ENCODE measurements at places on chromosomes 11 and 22.

- DNase-seq = no peak
These were observed 30.8 kb downstream of the CCDC90B start for GRCh38 chr11:83255366-83255765.

- DNase-seq = no peak
These were observed 16.3 kb upstream of the SEC14L3 start for GRCh38 chr22:30488121-30488520.

- no peak for DNase-seq
These were observed 859 bp downstream of the RPS6KB2 start for GRCh38 chr11:67429038-67429668.

DNA sequence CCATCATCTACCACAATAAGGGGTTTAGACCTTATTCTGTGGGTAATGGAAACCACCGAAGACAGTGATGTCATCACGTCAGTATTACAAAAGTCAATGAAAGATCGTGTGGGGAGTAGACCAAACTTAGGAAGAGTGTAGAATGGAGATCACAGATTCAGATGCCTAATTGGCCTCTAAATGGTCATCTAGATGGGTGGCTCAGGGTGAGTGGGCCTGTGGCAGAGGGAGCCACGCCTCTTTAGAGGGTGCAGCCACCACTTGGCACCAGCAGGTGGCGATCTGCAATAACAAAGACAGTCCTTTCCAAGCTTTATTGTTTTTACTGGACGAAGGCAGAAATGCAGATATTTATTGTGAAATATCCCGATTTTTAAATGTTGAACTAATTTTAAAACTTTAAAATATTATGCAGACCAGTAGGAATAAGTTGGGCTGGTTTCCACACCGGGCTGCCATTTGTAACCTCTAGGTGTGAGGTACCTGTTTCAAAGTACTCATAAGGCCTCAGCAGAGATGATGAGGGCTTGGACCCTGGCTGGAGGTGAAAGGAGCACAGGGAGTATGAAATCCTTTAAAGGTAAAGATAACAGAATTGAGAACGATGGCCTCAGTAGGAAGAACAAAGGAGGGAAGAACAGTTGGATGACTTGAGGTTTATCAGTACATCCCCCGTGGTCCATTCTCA lies 222.0 kb downstream of the DBX1 start:
- peak; percentile 86 for DNase-seq

- DNase-seq = no peak
These were observed 10.2 kb upstream of the ADORA2A start for GRCh38 chr22:24417200-24417599.

GRCh38 chr11:48036011-48036410 lies 55.7 kb downstream of the PTPRJ start:
- no peak for DNase-seq

DNA sequence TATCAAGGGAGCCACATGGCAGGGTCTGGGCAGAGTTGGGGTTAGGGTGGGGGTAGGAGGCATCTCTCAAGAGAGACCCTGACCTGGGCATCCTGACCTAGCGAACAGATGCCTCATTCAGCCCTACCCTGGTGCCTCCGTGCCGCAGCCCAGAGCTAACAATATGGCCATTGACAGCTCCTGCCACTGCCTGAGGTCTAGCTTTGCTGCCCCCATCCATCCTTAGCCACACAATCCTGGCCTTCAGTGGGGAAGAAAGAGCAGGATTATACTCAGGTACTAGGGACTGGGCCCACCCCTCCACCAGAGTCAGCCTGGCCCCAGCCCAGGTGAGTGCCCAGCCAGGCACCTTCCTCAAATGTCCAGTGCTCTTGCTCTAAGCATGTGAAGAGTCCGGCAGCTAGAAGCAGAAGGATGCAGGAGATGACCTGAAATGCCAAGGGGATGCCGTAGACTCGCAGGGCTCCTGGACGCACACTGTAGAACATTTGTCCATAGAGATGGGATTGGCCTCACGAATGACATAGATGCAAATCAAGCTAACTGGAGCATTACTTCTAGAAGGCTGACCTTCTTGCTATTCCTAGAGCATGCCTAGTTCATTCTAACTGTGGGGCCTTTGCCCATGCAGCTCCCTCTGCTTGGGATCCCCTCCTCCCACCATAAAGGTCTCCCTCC lies 13.3 kb upstream of the SERPINH1 start:
- DNase-seq = no peak

GRCh38 chr11:104369761-104370160 lies 205.8 kb upstream of the PDGFD start:
- no peak for DNase-seq

DNA sequence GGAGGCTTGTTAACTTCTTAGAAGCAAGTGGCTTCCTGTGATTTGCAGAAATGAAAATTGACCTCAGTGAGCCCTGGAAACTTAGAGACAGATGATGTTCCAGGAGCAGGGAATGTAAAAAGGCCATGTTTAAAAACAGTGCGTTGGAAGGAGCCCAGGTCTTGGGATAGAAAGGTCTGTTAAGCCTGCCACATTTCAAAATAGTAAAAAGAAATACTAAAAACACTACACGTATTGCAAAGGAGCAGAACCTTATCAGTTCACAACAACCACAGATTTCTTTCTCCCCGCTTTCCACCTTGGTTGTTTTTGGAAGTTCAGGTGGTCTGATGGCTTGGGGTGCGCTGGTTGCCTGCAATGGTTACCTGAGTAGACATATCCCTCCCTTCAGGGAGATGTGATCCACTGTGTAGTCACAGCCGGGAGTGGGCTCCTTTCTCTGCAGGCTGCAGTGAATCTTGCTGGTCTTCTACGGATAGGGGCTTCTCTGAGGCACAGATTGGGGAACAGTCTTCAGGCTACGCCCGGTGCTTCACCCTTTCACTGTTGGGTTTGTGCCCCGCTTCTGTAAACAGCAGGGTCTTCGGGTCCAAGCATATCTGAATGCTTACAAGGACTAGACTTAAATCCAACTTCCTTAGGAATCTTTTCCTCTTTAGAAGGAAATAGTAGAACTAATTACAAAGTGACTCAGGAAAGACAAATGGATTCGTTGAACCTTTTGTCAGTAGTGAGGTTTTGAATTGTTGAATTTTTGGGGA lies 1.9 kb downstream of the TEAD1 start:
- peak; percentile 41 for DNase-seq

DNA sequence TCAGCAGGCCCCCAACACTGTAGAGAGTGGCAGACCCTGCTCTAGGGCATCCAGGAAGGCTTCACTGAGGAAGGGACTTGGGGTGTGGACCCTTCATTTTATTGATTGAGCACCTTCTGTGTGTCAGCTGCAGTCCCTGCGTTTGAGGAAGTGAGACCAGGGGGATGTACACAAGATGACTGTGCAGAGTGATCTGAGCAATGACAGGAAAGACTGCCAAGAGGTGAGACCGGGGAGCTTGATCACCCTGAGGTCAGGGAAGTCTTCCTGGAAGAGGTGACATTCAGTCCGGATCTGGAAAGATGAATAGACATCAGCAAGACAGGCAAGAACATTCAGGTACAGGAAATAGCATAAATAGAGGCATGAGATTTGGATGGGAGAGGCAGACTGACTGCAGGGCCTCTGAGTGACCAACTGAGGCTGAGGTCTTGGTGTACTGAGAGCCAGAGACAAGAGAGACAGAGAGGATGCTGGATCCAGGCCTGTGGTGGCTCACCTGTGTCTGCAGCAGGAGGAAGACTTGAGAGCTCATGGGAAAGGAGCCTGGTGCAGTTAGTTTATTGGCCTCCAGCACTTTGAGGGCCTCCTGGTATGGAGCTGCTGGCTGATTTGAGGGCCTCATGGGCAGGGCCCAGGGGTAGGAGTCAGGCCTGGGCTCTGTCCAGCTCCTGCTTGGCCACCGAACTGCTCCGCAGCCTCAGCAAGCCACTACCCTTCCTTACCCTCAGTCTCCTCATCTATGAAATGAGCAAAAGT lies 5.2 kb downstream of the DGAT2 start:
- DNase-seq = no peak

DNA sequence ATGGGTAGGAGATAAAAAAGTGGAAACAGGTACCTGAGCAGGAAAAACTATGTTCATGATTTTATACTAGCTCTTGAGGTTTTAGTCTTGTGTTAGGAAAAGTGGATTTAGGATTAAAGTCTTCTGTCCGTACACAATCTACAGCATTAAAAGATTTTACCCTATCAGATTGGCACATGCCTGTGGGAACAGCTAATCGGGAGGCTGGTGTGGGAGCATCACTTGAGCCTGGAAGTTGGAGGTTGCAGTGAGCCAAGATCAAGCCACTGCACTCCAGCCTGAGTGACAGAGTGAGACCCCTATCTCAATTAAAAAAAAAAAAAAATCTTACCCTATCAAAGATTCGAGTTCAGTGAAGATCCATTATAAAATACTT lies 12.2 kb upstream of the CRKL start:
- DNase-seq = no peak

- DNase-seq = no peak
These were observed 51.3 kb upstream of the CADM1 start for GRCh38 chr11:115555336-115556090.

DNA sequence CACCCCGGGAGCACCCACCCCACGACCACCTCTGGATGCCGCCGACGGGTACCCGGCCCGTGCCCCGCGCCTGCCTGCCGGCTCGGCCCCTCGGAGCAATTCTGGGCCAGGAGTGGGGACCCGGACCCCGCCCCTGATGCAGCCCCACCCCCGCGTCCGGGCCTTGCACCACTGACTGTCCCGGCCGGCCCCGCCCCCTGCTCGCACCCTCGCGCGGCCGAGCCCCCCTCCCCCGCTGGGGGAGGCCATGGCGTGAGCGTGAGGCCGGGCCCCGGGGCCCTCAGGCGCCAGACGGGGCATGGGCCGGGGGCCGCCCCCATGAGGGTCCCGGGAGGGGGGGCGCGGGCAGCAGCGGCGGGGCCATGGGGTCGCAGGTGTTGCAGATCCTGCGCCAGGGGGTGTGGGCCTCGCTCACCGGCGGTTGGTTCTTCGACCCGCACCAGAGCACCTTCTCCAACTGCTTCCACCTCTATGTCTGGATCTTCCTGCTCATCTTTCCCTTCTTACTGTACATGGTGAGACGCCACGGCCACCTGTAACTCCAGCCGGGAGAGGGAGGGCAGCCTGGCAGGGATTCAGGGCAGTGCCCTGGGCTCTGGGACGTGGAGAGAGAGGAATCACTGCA lies 486 bp downstream of the PCNX3 start:
- DNase-seq = no peak

DNA sequence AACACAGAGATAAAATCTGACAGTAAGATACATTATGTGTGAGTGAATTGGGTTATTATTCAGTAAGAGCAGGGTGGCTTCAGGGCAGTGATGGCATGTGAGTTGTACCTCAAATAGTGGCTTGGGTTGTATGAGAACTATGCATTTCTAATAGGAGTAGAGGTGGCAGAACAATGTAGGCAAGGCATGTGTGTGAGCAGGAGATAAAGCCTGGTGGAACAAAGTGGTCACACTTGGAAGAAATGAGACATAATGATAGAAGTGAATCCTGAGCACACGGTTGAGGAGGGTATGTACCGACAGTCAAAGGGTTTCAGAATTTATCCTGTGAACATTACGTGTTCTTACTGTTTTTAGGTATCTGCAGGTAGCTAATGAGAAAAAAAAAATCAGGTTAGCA lies 159.3 kb downstream of the CASP12 start:
- no peak for DNase-seq

- no peak for DNase-seq
These were observed 311.0 kb downstream of the BUD13 start for GRCh38 chr11:116461789-116462188.

DNA sequence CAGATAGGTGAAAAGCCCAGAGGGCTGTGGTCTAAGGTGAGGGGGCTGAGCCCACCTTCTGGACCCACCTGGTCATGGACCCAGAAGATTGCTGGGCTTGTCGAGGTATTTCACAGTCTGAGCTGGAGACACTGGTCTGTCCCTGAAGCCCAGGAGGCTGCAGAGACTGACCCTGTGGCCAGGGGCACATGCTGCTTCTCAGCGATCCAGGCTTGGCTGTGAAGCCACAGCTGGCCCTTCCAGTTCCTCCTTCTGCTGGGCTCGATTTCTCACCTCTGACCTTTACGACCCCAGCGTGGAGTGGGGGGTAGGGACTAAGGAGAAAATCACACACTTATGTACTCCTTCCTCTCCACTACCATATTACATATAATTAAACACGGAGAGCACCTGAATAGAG lies 88.5 kb downstream of the NECTIN1 start:
- no peak for DNase-seq

- no peak for DNase-seq
These were observed 8.7 kb downstream of the CCDC83 start for GRCh38 chr11:85863855-85864254.

GRCh38 chr11:131218542-131218941 lies 151.9 kb upstream of the NTM start:
- DNase-seq = peak; percentile 16

- DNase-seq = no peak
These were observed 300.3 kb downstream of the ST3GAL4 start for GRCh38 chr11:126655807-126656128.

DNA sequence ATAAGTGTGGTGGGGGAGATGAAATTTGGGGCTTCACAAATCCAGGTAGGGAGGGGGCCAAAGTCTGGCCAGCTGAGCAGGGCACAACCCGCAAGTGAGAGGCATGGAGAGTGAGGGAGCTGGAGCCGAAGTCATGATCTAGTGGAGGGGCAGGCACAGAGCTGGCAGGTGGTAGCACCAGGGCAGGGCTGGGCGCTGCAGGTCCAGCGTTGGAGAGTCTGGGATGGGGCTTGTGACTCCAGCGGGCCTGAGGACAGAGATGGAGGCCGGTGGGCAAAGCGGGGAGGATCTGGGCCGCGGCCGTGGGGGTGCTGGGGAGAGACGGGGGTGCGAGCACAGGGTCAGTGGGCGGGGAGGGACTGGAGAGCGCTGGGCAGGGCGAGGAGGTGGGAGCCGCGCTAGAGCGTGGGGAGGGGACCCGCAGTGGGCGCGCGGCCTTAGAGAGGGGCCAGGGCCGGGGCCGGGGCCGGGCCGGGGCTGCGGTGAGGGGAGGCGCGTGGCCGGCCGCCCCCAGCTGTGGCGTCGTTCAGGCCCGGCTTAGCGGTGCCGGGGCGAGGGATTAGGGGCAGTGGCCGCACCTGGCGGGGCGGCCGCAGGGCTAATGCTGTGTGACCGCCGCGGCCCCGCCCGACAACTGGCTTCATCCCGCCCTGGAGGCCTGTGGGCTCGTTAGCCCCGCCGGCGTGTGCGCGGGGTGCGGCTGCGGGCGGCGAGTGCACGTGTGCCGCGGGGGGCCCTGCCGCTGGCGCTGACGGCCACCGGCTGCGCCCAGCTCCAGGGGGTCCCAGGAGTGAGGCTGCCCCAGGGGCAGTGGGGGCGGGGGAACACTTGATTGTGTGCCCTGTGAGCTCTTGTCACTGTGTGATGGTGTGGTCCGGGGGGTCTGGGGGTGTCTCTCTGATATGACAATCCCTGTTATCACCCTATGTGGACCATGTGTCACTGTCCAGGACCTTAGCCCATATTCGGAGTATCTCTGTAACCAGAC lies 23.6 kb upstream of the MYOD1 start:
- DNase-seq = no peak

DNA sequence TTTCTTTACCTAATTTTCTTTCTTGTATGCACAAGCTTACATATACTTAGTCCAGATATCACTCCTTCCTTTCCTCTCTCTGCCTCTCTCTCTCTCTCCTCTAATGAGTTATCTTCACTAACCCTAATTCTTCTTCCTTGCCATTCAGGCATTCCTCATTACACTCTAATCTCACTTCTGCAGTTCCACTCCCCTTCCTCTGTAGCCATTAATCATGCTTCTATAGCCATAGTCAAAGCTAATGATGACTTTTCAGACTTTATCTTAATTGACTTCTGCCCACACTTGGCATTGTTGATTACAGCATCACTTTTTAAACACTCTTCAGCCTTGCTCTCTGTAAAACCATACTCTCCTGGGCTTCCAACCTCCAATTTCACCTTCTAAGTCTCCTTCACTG lies 35.3 kb upstream of the SC5D start:
- DNase-seq = no peak

- no peak for DNase-seq
These were observed 44.8 kb downstream of the FAM83F start for GRCh38 chr22:40039482-40040115.

- no peak for DNase-seq
These were observed 4.9 kb downstream of the CLDN5 start for GRCh38 chr22:19519041-19519926.
